ENCODE measurements at places on chromosomes 6 and 20.

GRCh38 chr6:36570264-36570663 is 23.0 kb upstream of the STK38 start:
- no peak for DNase-seq

DNA sequence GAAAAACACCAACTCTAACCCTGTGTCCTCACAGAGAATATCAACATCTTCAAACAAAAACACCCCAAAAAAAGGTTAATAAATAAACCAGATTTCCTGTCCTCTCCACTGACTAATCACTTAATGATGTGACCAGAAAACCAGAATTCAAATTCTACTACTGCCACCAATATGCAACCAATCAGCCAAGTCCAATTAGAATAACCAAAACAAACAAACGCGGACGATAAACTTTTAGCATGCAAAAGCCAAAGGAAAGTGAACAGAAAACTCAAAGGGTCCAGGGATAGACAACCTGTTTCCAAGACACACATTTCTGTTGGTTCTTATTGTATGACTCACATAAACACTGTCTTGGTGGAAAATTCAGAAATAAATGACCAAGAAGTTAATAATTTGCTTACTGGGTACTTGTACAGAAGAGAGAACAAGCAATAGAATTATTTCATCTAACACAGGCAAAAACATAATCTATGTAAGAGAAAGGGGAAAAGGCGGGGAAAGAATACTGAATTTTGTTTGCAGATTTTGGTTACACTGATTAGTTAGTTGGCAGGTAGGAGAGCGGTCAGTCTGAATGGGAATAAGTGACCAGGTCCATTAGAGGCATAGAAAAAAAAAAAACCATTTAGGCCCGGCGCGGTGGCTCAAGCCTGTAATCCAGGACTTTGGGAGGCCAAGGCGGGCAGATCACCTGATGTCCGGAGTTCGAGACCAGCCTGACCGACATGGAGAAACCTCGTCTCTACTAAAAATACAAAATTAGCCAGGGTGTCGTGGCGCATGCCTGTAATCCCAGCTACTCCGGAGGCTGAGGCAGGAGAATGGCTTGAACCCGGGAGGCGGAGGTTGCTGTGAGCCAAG is 34.1 kb downstream of the HFE start:
- no peak for DNase-seq

GRCh38 chr6:89978749-89979145 is 84.5 kb downstream of the GJA10 start:
- DNase-seq, result no peak

DNA sequence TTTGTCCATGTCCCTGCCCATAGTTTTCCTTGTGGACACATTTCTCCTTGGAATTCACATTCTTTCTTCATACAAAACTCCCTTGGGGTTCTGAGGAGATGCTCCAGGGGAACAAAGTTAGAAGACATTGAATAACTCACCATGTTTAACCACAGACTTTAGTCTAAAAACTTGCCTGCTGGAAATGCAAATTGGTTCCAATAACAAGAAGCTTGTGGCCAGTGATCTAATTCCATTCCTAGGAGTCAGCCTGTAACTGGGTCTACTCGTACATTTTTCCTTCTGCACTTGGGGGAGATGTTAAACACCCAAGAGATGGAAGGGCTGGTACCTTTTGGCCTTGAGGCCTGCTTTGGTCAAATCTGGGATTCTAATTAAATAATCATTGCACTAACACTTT is 60.2 kb downstream of the SCML4 start:
- no peak for DNase-seq
